ENCODE measurements at places on chromosomes 12 and 14.

GRCh38 chr12:78101946-78102635 lies 271.4 kb downstream of the NAV3 start:
- DNase-seq, result no peak

- no peak for DNase-seq
Observed at GRCh38 chr14:30808576-30808975, 65.8 kb upstream of the COCH start.

DNA sequence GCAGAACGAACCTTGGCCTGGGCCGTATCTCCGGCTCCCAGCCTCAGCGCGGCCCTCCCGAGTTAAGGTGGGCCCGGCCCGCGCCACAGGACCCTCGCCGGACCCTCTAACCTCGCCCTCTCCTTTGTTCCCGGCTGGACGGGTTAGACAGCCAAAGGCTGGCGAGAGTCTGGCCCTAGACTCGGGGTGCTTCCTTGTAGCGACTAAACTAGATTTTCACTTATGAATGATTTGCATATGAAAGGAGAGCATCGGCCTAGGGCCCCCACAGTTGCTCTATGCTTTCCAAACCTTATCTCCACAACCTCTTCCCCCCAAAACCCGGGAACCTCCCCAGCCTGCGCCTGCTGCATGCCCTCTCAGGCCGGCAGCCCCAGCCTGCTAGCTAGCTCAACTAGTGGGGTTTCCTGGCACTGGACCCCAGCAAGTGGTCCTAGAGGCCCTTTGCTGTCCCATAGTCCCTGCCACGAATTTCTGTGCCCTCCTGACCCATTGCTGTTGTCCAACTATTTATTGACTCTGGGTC lies 2.0 kb downstream of the HOXC5 start:
- no peak for DNase-seq

DNA sequence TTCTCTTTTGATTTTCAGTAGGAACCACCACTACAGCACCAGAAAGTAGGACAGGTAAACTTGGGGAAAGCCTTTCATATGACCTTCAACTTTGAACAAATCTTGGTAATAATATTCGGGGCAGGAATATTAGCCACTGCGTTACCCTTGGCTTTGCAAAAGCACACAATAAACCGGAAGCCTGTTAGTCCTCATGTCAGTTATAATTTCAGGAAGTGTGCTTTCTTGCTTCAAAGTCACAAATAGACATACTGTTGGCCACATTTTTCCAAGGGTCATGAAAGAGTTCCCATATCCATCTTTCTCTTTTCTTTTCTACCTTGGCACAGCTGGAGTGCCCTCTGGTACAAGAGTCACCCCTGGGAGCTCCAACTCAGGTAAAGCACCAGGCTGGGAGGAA lies 167.2 kb upstream of the CNTN1 start:
- DNase-seq, result no peak

DNA sequence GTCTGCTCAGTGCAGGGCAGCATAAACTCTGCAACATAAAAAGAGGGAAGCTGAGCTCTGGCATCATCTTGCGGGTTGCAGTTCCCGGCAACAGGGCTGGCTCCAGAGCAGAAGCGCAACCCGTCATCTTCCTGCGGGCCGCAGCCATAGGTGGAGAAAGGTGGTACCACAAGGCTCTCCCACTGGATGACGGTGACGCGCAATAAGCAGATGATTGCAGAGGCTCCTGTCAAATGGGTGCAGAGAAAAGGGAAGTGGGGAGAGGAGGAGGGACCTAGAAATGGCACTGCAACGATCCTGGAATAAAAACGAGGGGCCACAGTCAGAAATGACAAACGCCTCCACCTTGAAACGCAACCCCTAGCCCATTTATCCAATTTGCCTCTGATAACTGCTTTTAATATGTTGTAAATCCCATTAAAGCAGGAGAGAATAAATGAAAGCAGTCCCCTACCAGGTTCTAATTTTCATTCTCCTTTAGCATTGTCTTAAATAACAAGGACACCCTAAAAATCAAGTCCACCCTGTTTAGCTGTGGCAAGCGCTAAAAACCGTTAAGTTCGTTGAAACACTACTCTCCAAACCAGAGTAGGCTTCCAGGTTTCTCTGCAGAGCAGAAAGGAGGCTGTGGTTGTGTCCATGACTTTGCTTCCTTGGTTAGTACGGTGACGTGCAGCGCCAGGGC lies 30.9 kb upstream of the TUBA1C start:
- DNase-seq, result peak; percentile 40

DNA sequence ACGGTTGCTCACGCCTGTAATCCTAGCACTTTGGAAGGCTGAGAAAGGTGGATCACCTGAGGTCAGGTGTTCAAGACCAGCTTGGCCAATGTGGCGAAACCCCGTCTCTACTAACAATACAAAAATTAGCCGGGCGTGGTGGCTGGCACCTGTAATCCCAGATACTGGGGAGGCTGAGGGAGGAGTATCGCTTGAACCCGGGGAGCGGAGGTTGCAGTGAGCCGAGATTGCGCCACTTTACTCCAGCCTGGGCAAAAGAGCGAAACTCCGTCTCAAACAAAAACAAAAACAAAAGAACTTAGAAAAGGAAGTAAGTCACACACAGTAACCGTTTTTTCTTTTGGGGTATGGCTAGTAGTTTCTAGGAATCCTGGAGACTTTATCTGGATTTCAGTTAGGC lies 1.7 kb upstream of the PALS1 start:
- no peak for DNase-seq

DNA sequence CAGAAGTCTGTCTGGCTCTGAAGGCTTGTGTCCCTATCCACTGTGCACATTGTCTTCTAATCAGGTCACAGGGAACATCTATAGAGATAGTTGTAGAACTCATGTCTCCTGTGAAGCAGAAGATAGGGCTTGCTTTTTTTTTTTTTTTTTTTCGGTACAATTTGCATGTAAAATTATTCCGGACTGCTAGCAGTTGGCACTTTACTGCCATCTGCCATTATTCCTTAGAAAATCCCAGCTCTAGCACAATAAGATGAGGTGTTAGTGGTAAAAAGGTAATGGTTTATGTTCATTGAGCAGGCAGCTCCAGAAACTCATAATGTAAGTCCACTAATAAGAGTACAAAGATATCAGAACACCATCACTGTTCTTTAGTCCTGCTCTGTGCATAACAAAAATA lies 8.7 kb downstream of the MYRFL start:
- no peak for DNase-seq

GRCh38 chr14:51209457-51209856 lies 30.6 kb upstream of the TMX1 start:
- DNase-seq, result no peak

DNA sequence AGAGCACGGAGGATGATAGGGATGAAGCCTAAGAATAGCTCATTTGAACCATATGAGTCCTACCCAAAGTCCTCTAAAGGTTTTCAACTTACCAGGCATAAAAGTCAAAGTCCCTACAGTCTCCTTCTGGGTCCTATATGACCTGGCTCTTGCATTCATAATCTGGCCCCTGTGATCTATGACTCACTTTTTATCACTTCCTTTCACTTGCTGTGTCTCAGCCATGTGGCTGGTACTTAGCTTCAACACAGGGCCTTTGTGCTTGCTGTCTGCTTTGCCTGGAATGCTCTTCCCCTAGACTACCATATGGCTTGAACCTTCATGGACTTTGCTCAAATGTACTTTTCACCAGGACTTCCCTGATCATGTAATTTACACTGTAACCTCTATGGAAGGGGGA lies 137.6 kb upstream of the TMTC1 start:
- DNase-seq, result no peak

- DNase-seq, result no peak
Observed at GRCh38 chr14:95498622-95499353, 17.7 kb downstream of the SYNE3 start.

GRCh38 chr12:87196321-87196720 lies 832.9 kb downstream of the C12orf50 start:
- DNase-seq, result no peak

DNA sequence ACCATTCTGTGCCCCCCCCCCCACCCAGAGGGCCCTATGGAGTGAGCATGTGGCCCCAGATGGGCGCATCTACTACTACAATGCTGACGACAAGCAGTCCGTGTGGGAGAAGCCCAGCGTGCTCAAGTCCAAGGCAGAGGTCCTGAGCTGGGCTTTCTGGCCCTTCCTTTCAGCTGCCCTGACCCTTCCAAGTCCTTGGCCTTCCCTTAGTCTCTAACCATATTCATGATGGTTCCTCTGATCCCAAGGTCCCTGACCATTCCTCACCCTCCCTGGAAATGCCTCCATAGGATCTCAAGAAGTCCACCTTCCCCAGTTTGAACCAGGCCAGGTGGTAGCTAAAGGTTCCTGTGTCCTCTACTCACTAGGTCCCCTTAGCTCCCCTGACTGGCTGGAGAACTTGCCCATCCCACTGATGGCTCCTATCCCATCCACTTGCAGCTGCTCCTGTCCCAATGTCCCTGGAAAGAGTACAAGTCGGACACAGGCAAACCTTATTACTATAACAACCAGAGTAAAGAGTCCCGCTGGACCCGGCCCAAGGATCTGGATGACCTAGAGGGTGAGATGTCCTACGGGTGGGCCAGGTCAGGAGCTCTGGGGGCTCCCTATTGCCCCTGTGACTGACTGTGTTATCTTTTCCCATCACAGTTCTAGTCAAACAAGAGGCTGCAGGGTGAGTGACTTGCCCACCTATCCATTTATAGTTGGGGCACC lies 9.8 kb downstream of the PRPF40B start:
- DNase-seq, result no peak

DNA sequence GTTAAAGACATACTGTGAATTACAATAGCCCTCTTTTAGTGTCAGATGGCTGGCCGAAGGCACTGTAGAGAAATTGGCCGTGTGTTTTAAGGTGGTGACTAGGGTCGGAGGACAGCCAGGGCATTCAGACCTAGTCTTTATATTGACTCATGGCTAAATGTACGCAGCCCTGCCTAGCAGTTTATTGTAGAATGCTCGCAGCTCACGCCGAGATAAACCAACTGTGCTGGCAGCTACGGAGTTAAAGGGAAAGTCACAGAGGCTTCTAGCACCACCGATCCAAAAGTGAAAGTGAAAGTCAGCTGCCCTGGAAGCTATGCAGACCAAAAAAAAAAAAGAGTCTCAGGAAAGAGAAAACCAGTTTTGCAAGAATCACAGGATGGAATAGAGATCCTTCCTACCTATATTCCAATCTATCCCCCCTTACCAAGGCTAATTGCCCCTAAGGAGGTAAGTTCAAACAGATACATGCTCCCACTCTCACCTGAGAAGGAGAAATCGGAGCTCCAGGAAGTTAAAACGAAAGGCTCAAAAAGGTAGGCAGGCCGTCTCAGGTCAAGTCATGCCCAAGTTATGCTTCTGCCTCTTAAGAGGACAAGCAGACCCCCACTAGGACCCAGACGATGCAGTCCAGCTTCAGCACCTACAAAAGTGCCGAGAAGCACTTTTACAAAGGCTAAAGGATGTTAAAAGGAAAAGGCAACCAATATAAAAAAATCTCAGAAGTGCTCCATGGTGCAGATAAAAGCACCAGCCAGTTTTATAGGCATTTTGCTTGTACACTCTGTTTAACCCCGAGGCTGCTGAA lies 24.8 kb downstream of the KLRK1 start:
- DNase-seq, result peak; percentile 67

- no peak for DNase-seq
Observed at GRCh38 chr14:60651086-60651795, 2.0 kb upstream of the SIX1 start.

GRCh38 chr12:44851586-44851985 lies 24.5 kb downstream of the NELL2 start:
- DNase-seq, result no peak

- peak; percentile 88 for DNase-seq
Observed at GRCh38 chr14:61280526-61281185, 482 bp downstream of the TMEM30B start.

DNA sequence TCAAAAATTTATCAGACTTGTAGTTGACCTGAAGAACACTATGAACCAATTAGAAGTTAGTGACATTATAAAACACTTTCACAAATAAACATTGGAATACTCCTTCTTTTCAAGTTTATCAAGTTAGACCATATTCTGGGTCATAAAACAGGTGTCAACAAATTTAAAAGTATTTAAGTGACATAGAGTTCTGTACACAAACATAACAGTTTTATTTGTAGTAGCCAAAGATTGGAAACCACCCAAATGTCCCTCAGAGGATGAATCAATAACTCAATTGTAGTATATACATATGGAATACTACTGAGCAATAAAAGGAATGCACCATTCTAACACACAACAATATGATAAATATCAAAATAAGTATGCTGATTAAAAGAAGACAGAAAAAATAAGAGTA lies 23.6 kb upstream of the OR11G2 start:
- DNase-seq, result no peak

DNA sequence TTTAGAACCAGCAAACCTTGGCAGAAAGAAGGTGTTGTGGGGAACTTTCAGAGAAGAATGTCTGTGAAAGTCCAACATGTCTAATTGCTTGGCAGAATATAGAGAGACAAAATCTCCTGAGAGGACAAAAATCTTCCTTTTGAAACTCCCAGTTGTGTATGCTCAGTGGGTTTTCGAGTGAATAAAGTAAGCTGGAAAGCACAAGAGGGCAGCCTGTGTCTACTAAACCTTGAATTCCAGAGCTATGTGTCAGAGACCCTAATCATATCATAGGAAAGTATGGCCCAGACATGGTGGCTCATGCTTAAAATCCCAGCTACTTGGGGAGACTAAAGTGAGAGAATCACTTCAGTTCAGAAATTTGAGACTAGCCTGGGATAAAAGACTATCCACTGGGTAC lies 661.2 kb downstream of the SLC16A7 start:
- no peak for DNase-seq

GRCh38 chr14:41957459-41957858 lies 350.8 kb downstream of the LRFN5 start:
- DNase-seq, result no peak

- no peak for DNase-seq
Observed at GRCh38 chr14:68888883-68889282, 90.2 kb downstream of the ACTN1 start.

- no peak for DNase-seq
Observed at GRCh38 chr12:110775997-110776396, 33.3 kb upstream of the PPP1CC start.

DNA sequence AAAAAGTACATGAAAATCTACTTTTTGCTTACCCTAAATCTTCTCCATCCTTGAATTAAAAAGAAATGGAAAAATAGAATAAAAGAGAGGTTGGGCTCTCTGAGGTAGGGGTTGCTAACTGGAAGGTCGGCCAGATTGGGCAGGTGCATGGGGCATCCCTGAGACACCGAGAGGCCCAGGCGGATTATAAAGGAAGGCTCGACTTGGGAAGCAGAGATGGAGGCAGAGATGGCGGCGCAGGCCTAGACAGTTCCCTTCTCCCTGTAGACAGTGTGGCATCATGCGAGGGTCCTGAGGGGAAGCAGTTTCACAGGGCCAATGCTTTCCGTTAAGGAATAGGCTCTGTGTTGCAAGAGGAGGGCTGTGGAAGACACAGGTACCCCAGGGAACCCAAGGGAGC lies 3.7 kb upstream of the KRT74 start:
- DNase-seq, result no peak

- DNase-seq, result no peak
Observed at GRCh38 chr12:118714051-118714460, 267.3 kb upstream of the SRRM4 start.

All from activated T-cell treated with anti-CD3 and anti-CD28 coated beads, Interleukin-2, amount 50 U/mL, for 24 hours (primary cell).